ENCODE measurements at places on chromosomes 11 and 22. TPM values are rescaled to one million over a fixed set of nuclear protein-coding genes. Genes with fewer than 3 reads are reported as not detected.

DNA sequence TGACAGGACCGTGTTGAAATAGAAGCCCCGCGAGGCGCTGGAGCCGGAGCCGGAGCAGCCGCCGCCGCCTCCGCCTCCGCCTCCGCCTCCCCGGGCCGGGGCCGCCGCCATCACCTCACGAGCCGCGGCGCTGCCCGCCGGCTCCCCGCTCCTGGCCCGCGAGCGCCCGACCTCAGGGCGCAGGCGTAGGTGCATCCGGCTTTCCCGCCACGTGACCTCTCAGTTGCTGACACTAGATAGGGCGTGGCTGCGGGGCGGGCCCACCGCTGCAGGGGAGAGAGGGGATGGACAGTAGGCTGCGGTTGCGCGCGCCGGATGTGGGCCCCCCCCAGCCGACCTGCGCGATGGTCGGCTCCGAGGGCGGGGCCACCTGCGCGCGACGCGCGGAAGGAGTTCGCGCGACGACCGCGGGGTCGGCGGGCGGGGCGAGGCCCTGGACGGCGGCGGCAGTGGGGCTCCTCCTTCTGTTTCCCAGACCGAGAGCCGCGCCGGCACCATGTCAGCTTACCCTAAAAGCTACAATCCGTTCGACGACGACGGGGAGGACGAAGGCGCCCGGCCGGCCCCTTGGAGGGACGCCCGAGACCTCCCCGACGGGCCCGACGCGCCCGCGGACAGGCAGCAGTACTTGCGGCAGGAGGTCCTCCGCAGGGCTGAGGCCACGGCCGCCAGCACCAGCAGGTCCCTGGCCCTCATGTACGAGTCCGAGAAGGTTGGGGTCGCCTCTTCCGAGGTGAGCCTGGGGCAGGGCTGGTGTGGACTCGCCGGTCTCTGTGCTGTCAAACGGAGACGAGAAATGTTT, at the start of the genes PI4KA and SNAP29:
TSS of gene PI4KA (minus strand) at position 197 of the 802 bp plus-strand sequence. CDS start at position 111, 86 bp downstream.
TSS of gene SNAP29 (plus strand) at position 393 of the 802 bp plus-strand sequence. CDS start at position 497, 104 bp downstream.
- DNase-seq: peak; percentile 99

- DNase-seq: no peak
Observed at GRCh38 chr11:131894615-131895544, 524.5 kb downstream of the NTM start.

The IL17RA gene
- 15.7 TPM for total RNA-seq

The HSPB2 gene
- total RNA-seq: 3.1 TPM

DNA sequence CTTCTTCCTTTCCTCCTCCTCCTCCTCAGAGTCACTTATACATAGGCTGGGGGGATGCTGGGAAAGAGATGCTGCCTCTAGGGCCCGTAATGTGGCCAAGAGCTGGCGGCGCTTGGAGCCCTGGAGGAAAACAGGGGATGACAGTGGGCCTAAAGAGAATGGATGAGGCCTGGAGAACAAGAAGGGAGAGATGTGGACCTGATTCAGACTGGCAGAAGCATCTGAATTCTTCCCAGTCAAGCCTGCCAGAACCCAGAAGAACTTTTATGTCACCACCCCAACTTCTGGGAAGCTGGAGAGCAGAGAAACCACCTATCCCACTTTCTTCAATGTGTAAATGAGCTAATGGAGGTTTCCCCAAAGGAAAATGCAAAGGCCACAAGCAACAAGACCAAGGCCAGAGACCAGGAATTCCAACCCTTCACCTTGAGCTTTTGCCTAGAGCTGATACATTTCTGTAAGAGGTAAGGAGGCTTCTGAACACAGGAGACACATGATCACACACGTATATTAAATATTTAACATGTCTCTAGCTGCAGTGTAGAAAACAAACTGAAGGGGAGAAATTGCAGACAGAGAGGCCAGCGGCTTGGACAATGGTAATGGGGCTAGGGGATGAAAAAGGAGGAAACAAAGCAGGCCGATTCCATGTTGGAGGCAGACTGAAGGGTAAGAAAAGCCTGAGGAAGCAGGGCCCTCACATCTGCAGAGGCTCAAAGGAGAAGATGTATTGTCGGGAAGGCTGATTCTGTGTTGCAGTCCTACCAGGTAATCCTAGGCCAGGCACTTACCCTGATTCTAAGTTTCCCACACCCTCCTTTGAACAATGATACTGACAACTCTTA, 1.1 kb downstream of the RRP8 start:
- DNase-seq: no peak

GRCh38 chr11:1839924-1840779, 1.4 kb downstream of the TNNI2 start:
- DNase-seq: peak; percentile 61

- DNase-seq: no peak
Observed at GRCh38 chr11:22133776-22134175, 59.1 kb upstream of the ANO5 start.

- no peak for DNase-seq
Observed at GRCh38 chr11:19474954-19475721, 234.4 kb upstream of the E2F8 start.

The TNNI2 gene
- total RNA-seq: not detected
